ENCODE measurements at places on chromosomes 2 and 18.

- no peak for DNase-seq
These were observed 6.7 kb upstream of the SMARCAL1 start for GRCh38 chr2:216405588-216405987.

DNA sequence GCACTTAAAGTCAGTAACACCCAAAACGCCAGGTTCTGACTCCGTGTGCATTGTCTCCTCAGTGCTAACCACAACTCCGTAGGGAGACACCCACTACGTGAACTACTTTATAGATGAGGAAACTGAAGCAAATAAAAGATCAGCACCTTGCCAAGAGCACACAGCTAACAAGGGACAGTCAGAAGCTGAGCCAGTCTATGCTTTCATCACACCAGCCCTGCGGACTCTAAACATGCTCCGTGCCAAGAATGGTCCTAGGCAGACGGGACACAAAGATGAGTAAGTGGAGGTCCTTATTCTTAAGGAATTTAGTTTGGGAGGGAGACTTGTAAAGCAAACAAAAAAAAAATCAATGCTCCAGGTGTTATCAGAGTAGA lies 9.6 kb downstream of the MBOAT2 start:
- no peak for DNase-seq

DNA sequence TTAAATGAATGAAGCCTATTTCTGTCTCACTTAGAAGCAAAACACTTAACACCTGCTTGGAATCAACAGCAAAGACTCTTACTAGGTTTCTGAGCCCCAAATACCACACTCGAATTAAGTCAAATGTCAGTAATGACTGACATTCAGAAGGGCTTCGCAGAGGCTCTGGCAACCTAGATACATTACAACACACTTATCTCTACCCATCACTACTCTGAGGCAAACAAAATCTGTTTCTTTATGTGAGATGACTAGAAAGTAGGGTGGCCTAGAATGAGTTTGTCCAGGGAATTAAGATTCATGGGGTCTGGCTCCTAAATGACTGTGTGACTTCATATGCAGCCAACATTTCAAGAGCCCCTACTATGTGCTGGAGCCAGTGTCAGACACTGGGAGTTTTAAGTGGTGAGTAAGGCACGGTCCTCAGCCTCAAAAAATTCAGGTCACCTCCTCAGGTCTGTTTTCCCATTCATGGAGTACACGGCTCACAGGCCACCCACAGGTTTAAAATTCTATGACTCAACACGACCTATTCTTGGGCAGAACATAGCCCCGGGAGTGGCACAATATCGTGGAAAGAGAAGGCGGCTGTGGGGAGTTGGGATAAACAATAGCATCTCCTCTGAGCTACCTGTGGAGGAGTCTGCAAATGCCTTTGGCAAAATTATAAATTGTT lies 150.3 kb upstream of the ZFP36L2 start:
- no peak for DNase-seq

DNA sequence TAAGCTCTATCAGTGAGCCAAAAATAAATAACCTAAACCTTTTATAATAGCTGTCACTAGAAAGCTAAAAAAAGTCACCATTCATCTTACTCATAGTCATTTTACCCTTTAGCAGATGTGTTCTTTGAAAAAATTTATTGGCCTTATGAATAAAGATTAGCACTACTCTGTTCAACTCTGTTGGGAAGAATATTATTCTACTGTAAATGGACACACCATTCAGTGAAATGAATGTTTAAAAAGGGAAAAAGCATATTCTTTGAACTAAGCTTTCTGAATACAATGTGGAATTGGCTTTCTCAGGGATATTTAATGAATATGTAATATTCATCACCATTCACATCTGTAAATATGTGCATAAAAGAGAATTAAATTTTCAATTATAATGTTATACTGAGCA lies 422.0 kb downstream of the CBLN2 start:
- no peak for DNase-seq

GRCh38 chr2:3348767-3349166 lies 28.9 kb downstream of the EIPR1 start:
- DNase-seq = no peak

DNA sequence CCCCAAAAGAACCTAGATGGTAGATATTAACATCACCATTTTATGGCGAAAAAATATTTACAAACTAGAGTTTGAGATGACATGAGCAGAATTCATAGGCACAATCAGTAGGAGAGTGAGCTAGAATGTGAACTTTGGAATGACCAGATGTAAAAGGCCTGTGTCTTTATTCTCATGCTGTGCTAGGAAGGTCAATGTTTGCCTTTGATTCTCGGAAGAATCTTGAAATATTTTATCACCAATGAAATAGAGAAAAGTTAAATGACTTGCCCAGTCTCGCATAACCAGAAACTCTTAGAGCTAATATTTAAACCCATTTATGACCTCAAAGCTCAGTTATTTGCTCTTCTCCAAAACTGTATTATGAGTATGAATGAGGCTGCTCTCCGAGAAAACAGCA lies 9.2 kb upstream of the REG3G start:
- DNase-seq = no peak

DNA sequence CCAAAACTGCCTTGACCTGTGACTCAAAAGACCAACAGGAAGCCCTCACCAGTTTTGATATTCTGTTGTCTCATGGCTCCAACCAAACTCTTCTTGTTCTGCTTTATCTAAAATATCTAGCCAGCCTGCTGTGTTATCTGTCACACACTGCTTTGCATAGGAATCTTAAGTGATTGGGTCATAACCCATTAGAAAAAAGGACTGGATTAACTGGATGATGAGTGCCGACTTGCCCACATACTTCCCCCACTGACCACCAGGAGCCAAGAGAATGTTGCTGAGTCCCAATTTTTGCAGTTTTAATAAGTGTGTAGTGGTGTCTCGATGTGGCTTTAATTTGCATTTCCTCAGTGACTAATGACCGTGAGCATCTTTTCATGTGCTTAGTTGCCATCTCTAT lies 6.5 kb downstream of the MOGAT1 start:
- no peak for DNase-seq

DNA sequence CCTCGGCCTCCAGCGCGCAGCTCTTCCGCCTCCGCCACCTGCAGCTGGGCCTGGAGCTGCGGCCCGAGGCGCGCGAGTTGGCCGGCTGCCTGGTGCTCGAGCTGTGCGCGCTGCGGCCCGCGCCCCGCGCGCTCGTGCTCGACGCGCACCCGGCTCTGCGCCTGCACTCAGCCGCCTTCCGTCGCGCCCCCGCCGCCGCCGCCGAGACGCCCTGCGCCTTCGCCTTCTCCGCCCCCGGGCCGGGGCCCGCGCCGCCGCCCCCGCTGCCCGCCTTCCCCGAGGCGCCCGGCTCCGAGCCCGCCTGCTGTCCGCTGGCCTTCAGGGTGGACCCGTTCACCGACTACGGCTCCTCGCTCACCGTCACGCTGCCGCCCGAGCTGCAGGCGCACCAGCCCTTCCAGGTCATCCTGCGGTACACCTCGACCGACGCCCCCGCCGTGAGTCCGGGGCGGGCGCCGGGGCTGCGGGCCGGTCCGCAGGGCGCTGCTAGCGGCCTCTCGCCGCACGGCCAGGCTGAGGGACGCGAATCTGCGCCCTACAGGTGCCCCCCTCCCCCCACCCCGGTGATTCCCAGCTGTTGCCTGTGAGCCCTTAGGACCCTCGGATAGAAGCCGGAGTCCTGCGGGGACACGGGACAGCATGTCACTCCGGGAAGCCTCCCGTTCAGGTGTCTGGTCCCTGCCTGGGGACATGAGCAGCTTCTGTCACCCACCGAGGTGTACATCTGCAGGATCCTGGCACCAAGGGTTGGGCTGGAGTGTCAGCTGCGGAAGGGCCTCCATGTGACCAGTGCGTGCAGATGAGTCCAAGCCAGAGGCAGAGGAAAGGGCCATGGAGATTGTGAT lies 616 bp downstream of the RNPEPL1 start:
- DNase-seq = no peak

GRCh38 chr2:224580248-224580647 lies 4.9 kb downstream of the CUL3 start:
- no peak for DNase-seq

- no peak for DNase-seq
These were observed 90.4 kb downstream of the SPTBN1 start for GRCh38 chr2:54546518-54546917.

GRCh38 chr2:239294571-239295054 lies 106.2 kb downstream of the HDAC4 start:
- DNase-seq = no peak

DNA sequence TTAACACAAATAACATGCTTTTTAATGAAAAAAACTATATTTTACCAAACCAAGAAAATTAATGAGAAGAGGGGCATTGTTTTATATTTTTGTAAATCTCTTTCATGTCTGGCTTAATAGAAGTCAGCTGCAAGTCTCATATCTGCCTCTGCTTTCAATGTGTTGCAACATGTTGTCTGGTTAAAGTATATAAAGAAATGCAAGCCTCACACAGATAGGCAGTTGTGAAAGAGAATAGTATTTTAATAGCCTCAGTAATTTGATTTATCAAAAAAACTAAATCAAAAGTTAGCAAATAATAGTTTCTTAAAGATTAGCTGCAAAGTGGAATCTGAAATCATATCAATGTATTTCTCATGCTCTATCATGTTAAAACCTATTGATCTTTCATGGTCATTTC lies 52.9 kb upstream of the NCOA1 start:
- no peak for DNase-seq

GRCh38 chr2:74037379-74037860 lies 52.7 kb downstream of the TET3 start:
- DNase-seq = no peak

- no peak for DNase-seq
These were observed 197.5 kb downstream of the SCG2 start for GRCh38 chr2:223404616-223405015.

- DNase-seq = no peak
These were observed 85.2 kb downstream of the DNMT3A start for GRCh38 chr2:25256488-25256875.

DNA sequence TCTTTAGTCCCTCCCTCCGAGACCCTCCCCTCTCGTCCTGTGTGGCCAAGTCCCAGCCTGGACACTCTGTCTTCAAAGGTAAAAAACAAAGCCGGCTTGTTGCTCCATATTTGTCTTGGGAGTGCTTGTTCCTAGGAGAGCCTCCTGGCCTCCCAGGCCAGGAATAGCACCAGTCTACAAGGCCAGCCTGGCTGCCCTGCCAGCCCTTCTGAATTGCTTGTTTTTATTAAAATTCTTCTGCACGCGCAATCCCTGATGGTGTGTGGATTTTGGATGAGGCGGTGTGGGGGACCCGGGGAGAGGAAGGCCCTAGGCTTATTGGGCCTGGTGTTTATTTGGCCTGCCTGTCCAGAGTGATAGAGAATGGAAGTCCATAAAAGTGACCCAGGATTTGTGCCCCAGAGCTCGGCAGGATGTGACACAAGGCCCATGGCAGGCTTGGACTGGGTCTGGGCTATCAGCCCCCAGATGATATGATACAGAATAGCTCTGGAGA lies 297.3 kb downstream of the CYP26B1 start:
- no peak for DNase-seq

DNA sequence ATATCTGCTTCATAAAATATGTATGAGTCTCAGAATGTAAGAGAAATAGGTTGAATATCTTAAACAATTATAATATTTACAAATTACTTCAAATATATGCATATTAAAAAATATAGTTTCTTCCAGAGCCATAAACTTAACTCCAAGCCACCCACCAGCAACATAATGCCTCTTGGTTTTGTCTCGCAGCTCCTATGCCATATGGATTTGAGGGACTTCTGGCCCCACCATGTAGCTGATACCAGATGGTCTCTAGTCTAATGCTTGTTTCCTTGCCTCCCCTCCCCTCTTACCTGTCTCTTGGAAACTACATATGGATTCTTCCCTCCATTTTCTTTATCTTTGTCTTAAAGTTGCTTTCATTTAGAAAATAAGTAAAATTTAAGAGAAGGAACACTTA lies 114.3 kb downstream of the GCA start:
- DNase-seq = no peak

DNA sequence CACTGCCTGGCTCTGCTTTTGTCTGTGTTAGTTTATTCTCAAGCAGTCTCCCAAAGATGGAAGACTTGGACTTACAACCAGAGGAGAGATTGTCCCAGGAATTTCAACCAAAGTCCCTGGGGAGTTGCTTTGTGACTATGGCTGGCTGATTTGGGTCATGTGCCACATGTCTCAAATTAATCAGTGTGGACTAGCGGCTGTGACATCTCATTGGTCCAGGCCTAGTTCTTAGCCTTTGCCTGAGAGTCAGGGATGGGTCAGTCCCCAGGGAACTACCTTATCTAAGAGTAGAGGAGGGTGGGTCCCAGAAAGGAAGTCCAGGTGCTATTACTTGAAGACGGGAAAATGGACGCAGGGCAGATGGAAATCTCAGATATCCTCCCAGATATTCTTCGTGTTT lies 217.1 kb downstream of the ACKR3 start:
- no peak for DNase-seq

DNA sequence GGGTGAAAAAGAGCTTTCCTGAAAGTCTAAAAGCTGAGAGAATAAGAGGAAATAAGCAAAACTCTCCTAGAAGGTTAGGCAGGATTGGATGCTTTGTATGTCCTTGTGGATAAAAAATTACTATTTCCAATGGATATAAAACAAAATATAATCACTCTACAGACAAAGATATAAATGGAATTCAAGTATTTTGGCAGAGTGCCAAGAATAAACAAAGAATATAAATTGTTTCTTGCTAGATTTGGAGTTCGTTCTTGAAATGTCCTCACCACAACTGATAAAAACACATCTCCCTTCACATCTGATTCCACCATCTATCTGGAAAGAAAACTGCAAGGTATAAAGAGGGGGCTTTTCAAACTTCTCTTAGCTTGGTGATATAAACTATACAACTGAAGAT lies 13.3 kb downstream of the SULT1C3 start:
- no peak for DNase-seq

DNA sequence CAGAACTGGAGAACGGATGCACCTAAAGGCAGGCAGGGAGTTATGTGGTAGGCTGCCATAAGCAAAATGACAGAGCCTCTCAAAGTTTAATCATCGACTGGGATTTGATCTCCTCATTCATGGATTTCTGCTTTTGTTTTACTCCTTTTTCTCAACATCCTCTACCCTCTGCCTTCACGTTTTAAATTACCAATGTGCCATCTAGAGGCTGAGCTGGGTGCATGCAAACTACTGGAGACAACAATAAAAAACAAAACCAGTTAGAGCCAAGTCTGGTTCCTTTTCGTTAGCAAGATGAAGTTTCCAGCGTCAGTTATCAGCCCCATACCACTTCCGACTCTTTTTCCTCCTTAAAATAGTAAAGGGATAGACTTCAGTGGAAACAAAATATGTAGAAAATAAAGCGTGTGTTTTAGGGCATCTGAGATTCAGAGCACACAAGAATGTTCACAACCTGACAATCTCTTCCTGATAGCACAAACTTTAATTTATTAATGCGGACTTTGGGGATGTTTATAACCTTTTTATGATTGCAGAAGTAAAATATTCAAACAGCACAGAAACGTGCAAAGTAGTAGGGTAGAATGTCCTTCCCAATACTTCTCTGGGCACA lies 117.0 kb downstream of the LAMA1 start:
- DNase-seq = no peak

DNA sequence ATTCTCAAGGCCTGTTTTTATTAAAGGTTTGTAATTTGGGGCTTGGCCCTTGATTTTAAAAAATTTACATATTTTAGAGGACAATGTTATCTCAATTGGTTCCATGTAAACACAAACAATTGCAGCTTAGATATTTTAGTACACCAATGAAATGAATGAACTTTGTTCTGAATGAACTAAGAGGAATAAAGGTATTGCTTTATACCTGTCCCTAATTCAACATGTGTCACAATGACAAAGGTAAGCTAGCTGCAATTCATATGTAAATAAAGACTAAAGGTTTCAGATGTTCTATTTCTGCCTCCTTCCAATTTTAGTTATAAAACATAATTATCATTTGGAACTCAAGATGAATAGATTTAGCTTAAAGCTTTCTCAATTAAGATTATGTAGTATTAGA lies 11.4 kb downstream of the HOXD1 start:
- no peak for DNase-seq

- no peak for DNase-seq
These were observed 136.6 kb downstream of the AGPS start for GRCh38 chr2:177529166-177529565.

Data from stimulated activated CD8-positive, alpha-beta memory T cell treated with anti-CD3 and anti-CD28 coated beads, Interleukin-15, amount 100 ng/mL, for 24 hours (primary cell).